ENCODE measurements at places on chromosomes 7 and 10.

GRCh38 chr7:121211253-121211652 lies 117.5 kb upstream of the WNT16 start:
- DNase-seq: no peak

DNA sequence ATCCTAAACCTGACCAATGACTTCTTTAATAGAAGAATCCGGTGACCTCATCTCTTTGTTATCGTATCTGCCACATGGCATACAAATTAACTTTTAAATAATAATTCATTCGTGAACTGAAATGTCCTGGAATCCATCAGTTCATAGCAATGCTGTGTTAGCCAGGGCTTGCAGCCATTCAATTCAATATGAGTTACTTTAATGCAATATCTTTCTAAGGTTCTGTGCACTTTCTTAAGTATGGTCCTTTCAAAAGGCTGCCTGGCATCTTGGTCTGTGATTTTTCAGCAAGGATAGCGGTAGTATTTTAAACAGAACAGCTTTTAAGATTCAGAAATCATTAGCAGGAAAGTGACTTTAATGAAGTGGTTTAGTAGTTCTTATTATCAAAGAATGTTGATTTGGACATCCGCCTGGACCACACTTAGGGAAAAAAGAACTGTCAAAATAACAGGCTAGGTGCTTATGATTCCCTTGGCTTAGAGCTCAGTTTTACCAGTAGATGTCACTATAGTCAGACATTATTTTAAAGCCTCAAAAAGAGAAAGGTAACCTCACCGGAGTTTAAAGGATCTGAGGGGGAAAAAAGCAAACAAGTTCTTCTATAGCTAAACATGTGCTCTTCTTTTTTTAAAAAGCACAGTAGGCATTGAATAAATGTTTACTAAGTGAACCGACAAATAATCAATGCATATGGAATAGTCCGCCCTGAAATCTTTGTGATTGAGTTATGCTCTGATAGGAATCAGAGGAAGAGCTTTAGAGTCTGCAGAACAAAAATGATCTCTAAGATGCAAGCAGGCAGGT lies 22.7 kb downstream of the SLC35G1 start:
- DNase-seq: no peak

GRCh38 chr10:13517675-13518074 lies 11.1 kb downstream of the BEND7 start:
- DNase-seq: no peak

DNA sequence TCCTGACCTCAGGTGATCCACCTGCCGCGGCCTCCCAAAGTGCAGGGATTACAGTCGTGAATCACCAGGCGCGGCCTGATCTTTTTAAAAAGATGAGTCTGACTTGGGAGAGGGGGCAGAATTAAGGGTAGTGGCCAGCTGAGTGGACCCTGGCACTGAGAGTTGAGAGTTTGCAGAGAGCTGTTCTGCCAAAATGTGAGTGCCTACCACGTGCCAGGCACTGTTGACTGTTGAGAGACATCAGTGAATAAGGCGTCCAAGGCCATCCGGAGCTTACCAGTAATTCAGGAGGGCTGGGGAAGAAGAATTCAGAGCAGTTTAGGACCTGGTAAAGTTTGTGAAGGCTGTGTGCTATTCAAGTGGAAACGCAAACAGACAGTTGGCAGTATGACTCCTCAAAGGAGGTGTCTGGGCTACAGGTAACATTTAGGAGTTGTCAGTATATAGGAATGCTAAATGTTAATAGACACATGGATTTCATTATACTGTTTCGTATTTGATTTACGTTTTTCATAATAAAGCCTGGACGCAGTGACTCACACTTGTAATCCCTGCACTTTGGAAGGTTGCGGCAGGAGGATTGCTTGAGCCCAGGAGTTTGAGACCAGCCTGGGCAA lies 1.5 kb downstream of the NIPSNAP2 start:
- no peak for DNase-seq

DNA sequence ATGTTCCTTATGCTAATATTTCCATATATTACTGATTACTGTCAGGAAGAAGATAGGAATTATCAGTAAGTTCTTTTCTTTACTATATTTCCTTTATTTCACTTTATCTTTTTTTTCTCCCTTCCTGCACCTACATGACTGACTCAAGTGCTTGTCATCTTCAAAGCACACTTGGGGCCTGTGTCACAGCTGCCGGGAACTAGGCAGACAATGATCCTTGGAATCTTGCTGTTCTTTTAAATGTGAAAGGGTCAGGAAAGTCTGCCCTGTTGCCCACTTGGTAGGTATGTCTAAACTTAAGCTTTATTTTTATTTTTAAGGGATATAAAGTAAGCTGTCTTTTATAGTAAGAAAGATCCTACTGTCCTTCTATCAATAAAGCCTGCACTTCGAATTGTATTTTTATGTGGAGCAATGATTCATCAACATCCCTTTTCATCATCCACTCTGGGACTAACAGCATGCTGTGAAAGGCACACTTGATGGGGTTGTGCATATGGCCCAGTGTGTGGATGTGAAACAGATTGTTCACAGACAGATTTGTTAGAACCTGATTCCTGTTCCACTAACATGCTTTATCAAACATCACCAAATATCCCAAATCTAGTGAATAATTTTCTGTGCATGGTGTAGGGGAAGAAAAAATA lies 556.9 kb downstream of the DNAJB9 start:
- no peak for DNase-seq

GRCh38 chr7:157488281-157488680 lies 151.5 kb downstream of the DNAJB6 start:
- DNase-seq: no peak

- DNase-seq: no peak
Observed at GRCh38 chr10:96280859-96281258, 9.5 kb upstream of the BLNK start.

- DNase-seq: no peak
Observed at GRCh38 chr7:26624839-26625238, 239.6 kb downstream of the SKAP2 start.

DNA sequence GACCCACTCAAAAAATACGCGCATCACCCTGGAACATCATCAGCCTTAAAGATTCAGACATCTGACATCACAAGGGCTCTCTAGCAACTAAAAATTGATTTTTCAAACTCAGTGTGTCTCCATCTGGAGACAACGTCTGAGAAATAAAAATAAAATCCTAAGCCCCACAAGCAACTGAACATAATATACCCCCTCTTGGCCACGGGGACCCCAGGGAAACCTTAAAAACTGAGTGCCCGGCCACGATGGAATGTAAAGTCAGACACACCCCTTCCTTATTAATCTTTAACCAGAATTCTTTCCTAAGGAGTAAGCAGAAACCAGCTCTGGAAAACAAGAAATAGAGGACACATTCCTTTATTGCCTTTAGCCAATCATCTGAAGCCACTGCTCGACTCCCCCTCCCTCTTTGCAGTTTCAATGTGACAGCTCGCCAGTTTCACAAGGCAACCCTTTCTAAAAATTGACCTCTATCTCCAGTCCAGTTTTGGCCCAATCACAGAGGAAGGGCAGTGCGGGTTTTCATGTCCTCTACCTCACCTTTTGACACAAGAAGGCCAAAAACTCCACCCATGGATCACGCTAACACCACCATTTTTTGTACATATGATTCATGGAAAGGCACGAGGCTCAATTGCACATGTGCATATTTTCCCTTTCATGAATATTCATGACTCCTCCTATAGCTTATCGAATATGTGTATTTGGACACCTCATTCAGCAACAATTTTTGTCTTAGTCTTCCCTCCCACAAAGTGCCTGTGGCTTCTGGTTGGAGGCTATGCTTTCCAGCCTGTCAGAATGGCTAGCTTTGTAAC lies 24.2 kb downstream of the IFIT3 start:
- no peak for DNase-seq

- DNase-seq: no peak
Observed at GRCh38 chr7:132547821-132548220, 28.4 kb downstream of the PLXNA4 start.

DNA sequence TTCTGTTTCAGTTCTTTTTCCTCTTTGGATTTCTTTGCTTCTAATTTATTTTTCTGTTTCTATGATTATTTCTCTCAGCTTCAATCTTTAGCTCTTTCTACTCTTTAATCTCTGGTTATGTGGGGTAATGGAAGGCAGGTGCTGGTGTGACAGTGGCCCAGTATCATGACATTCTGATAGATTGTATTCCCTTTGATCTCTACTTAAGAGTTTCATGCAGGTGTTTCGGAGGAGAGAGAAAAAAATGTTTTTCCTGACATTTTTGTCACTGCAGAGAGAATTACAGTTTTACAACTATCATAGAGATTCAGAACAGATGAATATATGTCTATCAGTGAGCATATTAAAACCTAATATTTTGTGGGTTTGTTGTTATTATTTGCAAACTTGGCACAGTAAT lies 524.9 kb downstream of the CNTNAP2 start:
- DNase-seq: no peak

GRCh38 chr10:34465678-34466077 lies 349.4 kb downstream of the PARD3 start:
- no peak for DNase-seq

GRCh38 chr7:6248581-6248980 lies 23.8 kb downstream of the CYTH3 start:
- no peak for DNase-seq

DNA sequence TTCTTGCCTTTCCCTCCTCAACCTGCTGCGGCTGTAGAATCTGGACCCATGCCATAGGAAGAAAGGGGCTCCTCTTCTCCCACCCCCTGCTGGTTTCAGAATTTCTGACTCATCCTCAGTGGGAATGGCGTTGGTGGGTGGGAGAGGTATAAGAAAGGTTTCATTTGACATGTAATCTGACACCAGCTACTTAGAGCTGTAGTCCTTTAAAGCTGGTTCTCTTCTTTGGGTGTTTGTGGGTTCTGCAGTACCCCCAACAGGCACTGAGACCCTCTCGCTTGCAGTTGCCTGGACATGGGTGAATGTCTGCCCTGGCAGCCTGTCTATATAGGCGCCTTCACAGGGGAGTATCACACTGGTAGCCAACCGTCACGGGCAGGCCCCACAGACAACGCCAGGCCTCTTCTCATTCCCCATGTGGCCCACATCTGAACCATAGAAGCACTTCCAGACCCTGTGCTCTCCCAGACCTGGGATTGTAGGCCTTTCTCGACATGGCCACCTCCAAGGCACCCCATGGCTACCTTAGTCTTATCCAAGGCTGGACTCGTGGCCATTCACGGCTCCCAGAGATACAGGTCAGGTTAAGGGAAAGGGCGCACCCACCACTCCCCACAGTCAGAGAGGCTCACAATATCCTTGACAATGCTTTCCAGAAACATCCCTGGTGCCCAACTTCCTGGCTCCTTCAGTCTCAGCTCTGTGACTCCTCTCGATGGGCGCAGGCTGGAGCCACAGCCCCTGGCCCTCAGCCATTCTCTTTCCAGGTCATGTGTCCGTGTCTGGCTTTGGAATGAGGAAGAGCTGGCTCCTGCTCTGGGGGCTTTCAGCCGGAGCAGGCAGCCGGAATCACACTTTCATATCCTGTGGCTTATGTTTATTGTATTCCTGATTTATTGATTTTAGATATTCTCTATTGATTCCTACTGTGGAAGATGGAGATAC lies 17.5 kb downstream of the ZNF862 start:
- DNase-seq: no peak

GRCh38 chr7:17497549-17498167 lies 199.2 kb downstream of the AHR start:
- no peak for DNase-seq

DNA sequence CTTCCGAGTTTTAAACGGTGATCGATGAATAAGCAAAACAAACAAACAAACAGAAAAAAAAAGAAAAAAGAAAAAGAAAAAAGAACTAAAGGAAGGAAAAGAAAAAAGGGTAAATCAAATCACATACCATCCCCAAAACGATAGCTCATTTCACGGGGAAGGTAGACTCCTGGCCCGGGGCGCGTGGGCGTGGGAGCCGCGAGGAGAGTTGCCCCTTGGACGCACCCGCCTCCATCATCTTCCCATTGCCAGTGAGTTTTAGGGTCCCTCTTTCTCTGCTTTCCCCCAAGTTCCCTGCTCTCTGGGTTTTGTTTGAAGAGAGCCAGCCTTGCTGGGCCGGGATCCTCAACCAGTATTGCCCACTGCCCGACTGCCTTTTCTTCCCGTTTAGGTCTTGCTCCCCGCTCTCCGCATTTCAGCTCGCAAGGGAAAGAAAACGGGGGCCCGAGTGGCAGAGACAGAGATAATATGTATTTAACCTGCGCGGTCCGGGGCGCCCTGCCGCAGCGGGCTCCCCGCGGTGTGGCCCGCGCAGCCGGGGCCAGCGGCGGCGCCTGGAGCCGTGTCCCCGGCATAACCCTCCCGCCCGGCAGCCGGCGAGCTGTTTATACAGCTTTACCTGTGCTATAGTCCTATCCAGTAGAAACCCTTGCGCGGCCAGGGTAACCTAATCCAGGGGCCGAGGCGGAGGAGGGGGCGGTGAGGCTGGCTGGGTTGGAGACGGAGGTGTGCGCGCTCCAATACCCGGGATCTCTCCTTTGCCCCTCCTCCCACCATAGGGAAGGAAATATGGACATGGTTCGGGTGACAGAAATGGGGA lies 5.2 kb upstream of the GATA3 start:
- no peak for DNase-seq

- DNase-seq: no peak
Observed at GRCh38 chr10:100736144-100736808, 9.1 kb upstream of the PAX2 start.

DNA sequence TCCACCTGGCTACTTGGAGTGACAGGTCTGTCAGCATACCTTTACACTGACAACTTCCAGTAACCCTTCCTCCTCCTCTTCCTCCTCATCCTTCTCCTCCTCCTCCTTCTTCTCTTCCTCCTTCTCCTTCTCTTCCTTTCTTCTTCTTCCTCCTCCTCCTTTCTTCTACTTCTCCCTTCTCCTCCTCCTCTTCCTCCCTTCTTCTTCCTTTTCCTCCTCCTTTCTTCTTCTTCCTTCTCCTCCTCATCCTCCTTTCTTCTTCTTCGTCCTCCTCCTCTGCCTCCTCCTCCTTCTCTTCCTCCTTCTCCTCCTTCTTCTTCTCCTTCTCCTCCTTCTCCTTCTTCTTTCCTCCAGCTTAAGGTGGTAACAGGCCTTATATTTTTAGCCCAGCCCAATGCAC lies 109.3 kb upstream of the PLXDC2 start:
- DNase-seq: no peak

DNA sequence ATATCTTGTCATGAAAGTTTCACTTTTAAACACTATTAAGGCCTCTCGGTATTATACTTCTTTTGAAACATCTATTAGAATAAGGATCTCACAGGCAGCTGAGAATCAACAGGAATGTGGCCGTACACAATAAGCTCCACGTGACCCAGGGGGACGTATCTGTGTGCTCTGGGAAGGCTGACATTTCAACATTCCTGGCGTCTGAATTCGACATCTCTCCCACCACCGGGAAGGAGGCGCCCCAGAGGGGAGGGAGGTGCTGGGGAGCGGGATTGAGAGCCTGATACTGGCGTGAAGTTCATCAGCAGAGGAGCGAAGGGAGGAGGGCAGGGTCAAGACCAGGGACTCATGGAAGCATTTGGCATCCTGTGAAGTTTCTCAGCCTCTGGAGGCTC lies 401.3 kb downstream of the DNAJB6 start:
- DNase-seq: no peak
